ENCODE measurements at places on chromosomes 16 and 17.

- DNase-seq, result no peak
These were observed 21.1 kb downstream of the CDR2 start for GRCh38 chr16:22353191-22353919.

- DNase-seq, result no peak
These were observed 47.4 kb downstream of the WDR45B start for GRCh38 chr17:82600731-82601446.

DNA sequence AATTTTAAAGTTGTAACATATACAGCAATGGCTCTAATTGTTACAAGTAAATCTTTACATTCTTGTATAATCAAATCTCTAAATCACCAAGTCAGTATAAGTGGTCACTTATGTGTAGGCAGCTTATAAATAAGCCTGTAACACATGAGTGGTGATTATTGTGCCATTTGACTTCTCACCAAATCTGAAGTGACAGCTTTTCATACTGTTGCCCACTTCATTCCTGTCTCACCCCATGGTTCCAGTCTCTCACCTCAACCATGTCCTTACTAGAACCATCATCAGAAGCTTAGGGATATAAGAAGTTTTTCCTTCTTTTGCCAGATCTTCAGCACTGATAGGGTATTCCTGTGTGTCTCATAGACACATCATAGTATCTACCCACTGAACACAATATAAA lies 23.5 kb downstream of the TNRC6A start:
- DNase-seq, result no peak

DNA sequence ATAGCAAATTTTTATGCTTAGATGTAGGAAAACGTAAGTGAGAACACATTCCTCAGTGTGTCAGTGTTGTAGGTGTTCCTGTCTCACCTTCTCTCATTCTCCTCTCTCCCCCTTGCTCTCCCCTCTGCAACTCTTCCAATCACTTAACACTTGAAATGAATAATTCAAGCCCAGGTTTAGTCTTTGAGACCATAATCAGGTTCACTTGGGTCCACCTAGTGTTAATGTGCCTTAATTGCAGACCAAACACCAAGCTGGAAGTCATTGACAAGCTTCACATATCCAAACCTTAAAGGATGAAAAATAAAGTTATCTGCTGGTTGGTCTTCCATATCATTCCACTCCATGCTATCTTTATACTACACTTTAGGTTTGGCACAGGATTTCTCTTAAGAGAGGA lies 37.0 kb downstream of the STXBP4 start:
- DNase-seq, result no peak

- no peak for DNase-seq
These were observed 27.8 kb downstream of the NAGPA start for GRCh38 chr16:5005916-5006315.

GRCh38 chr16:79159261-79160049 lies 441.1 kb downstream of the MAF start:
- DNase-seq, result no peak

- DNase-seq, result no peak
These were observed 50.7 kb downstream of the GNA13 start for GRCh38 chr17:65005858-65006257.

DNA sequence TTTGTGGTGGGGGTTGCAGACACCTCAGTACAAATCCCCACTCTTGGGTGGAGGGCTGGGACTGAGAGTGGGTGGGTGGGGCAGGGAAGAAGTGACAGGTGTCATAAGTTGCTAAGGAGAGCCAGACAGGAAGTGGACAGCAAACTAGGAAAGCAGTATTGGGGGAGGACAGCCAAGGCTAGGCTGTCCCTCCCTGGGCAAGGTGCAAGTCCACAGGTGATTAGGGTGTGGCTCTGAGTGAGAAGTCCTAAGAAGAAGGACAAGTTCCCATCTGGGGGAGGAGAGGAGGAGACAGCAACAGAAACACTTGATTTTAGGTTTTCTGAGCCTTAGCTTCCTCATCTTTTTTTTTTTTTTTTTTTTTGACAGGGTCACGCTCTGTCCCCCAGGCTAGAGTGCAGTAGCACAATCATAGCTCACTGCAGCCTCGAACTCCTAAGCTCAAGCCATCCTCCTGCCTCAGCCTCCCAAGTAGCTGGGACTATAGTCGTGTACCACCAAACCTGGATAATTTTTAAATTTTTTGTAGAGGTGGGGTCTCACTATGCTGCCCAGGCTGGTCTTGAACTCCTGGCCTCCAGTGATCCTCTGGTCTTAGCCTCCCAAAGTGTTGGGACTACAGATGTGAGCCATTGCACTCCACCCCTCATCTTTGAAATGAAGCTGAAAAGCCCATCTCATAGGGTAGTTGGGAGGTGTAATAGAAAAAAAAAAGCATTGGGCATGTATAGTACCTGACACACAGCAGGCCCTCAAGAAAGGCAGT lies 2.5 kb downstream of the MAPK3 start:
- no peak for DNase-seq

DNA sequence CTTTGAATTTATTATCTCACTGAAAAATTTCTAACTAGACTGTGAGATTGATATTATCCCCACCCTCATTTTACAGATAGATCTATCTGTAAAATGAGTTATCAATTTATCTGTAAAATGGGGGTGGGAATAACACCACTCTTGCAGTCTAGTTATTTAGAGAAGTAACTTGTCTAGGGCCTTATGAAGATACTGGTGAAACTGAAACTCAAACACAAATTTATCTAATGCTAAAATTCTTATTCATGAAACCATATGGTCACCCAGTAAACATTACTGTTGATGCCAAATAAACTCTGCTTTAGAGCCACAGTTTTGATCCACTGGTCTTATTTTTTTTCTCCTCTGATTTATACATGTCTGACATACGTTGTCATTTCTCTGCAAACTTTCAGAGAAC lies 52.1 kb upstream of the SMIM36 start:
- DNase-seq, result no peak

DNA sequence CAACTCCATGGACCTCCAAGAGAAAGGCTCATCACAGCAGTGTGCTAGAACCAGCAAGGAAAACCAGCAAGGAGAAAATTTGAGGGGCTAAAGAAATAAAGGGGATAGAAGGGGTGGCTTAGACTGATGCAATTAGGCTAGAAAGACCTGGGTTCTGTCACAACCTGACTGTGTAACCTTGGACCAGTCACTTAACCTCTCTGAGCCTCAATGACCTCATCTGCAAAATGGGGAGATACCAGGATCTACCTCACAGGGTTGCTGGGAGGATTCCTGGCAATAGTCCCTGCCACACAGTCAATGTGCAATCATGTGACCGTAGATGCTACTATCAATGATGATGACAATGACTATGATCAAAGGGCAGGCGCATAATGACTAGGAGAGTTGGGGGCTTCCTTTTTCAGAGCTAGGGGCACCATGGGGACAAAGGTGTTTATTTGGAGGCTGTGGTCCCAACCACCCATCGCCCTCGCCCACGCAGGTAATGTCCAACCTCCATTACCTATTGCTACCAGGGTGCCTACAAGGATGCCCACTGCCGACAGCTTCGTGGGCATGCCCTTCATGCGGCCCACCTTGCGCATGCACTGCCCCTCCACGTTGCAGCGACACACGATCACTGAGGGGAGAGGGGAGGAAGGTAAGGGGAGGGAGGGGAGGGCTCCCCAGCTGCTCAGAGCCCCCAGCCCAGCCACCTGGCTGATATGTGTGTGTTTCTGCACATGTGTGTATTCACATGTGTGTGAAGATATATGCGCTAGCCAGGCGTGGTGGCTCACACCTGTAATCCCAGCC lies 9.7 kb downstream of the CDH16 start:
- DNase-seq, result no peak

DNA sequence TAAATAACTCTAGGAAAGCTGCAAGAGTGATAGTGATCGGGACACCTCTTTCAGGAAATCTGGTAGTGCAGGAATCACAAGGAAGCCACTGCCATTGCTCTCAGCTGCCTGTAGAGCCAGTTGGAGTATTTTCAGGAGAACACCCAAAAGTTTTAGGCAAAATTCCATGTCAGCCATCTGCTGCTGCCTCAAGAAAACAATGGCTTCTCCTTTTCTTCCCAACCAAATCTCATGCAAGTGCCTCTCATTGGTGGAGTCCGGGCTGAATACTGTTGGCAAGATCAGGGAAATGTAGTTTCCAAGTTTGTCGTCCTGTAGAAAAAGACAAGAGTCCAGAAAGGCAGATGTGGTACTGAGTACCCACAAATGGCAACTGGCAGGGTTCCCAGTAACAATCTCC lies 54.9 kb upstream of the TANC2 start:
- no peak for DNase-seq

DNA sequence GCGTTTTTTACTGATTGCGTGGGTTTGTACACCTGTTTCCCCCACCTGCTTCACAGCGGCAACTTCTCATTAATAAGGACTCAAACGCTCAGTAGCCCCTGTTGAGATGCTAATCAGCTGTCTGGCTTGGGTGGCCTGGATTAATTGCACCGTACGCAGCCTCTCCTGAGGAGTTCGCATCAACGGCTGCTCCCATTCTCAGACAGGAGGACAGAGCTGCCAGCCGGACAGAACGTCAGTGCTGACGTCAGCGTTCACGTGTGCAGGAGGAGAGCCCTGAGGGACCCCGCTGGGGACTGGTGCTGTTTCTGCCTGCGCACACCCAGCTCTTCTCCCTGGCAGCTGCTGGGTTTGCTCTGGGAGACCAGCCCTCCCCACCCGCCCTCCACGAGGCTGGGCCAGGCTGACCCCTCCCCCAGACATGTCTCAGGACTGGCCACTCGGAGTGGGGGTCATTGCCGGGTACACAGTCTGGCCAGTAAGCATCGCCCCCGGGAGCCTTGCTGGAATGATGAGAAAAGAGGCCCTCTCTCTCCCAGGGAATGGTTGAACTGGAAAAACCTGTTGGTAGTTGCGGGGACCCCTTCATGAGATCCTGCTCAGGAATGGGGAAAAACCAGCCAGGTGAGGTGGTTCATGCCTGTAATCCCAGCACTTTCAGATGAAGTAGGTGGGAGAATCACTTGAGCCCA lies 5.7 kb upstream of the BANP start:
- DNase-seq, result no peak

- no peak for DNase-seq
These were observed 16.2 kb upstream of the SPNS2 start for GRCh38 chr17:4482338-4483011.

DNA sequence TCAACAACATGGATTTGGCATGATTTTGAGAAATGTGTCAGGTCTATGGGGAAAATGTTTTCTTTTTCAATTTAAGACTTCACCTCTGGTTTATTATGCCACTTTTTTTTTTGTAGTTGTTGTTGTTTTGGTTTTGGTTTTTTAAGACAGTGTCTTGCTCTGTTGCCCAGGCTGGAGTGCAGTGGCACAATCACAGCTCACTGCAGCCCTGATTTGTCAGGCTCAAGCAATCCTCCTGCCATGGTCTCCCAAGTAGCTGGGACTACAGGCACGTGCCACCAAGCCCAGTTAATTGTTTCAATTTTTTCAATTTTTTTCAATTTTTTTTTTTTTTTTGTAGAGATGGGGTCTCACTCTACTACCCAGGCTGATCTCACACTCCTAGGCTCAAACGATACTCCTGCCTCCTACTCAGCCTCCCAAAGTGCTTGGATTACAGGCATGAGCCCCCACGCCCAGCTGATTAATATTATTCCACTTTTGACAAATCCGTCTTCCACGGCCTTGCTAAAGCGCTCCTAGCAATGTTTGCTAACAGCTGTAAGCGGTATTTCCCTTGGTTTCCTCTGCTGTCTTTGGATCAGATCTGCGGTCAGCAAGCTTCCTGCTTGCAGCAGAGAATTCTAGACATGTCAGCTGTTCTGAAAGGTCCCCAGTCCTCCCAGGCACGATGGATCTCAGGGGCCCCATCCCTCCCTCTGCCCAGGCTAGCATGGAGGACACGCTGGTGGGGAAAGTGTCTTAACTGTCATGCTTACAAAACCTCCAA lies 7.0 kb upstream of the MILR1 start:
- no peak for DNase-seq

DNA sequence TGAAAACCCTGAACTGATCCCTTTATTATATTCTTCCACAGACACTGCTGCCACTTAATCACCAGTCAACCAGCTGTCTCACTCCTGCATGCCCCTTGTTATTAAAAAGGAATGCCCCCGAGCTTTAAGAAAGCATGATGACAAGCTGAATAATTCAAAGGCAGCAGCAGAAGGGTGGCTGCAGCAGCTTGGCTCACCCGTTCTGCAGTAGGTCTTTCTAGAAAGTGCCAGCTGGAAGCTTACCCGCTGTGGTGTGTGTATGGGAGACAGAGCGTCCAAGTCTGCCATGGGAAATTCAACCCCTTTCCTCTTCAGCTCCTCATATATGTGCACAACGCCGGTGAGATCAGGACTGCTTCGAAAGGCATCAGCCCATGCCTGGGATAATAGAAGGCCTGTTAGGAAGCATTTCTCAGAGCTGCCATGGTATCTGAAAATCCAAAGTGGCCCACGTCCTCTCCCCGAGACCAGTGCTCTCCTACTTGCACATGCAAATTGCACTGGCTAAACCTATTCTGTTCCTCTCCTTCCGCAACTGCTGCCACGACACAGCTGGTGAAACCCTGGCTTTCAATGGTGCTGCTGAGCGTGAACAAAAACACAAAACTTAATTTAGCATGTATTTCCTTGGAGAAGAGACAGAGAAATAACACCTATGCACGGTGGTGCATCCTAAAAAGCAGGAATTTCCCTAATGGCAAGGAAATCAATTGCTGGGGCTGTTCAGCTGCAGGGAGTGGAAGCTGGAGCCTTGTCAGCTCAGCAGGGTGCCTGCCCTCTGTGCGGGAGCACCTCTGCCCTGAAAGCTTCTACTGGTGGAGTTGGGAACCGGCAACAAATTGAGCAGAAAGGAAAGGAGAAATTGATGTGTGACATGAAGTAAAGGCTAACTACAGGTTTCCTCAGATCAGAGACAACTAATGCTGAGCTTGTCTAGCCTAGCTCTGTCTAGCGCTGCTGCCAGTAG lies 47.9 kb upstream of the SREBF1 start:
- no peak for DNase-seq

DNA sequence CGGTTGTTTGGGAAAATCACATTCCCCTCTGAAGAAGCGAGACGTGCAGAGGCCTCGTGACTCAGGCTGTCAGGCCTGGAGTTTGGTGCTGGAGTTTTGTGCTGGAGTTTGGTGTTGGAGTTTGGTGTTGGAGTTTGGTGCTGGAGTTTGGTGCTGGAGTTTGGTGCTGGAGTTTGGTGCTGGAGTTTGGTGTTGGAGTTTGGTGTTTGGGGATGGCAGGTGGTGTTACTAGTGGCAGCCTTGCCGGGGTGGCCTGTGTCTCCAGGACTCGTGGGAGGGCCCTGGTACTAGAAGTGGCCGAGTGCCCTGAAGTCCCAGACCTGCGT lies 12.6 kb downstream of the TBC1D24 start:
- DNase-seq, result no peak

- DNase-seq, result no peak
These were observed 46.6 kb upstream of the LCMT1 start for GRCh38 chr16:25064937-25065336.

- DNase-seq, result no peak
These were observed 183.6 kb downstream of the MAP2K6 start for GRCh38 chr17:69597898-69598692.

DNA sequence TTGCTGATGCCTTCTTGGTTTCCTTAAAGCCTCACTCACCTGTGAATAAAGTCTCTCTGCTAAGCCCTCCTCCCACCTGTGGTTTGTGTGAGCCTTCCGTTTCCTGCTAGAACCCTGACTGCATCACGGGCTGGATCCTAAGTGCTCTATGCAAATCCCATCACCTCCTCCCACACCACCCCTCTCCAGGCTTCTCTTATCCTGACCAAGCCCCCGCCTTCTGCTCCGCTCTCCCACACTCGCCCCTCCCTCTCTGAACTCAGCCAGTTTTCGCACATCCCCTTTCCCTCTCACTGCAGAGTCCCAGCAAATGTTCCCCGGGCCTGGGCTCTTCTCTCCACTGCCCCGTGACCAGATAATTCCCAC lies 51.8 kb downstream of the PIMREG start:
- peak; percentile 37 for DNase-seq
